Activated B cell treated with CpG ODN at 0.5 μM for 24 hours (primary cell): ENCODE measurements at places on chromosomes 16 and 17. TPM values are rescaled to one million over a fixed set of nuclear protein-coding genes. Genes with fewer than 3 reads are reported as not detected.

Gene CRYM
- 4.2 and 4.5 TPM in 2 replicates for total RNA-seq

Gene SLC2A4
- not detected in 2 replicates for total RNA-seq

Gene RDM1
- not detected in 2 replicates for total RNA-seq

Gene HS3ST3B1
- 3.1 and 3.3 TPM in 2 replicates for total RNA-seq

Gene ACE
- 3.2 and 3.3 TPM in 2 replicates for total RNA-seq

Gene ABCA10
- 1.1 and 1.8 TPM in 2 replicates for total RNA-seq

Gene TMIGD1
- total RNA-seq: not detected in 2 replicates

Gene SMTNL2
- not detected in 2 replicates for total RNA-seq

Gene HOXB8
- not detected in 2 replicates for total RNA-seq

Gene NUDT16L1
- 32.0 and 32.9 TPM in 2 replicates for total RNA-seq

Gene FLYWCH2
- 19.4 and 20.3 TPM in 2 replicates for total RNA-seq

Gene MMP25
- 0.13 and 0.34 TPM in 2 replicates for total RNA-seq

Gene HOXB9
- 0.13 TPM in 1 of 2 replicates, not detected in the other for total RNA-seq

Gene BEAN1
- total RNA-seq: not detected in 2 replicates

Gene EXOC3L1
- not detected in 2 replicates for total RNA-seq

Gene CLEC19A
- not detected in 2 replicates for total RNA-seq

Gene ATXN2L
- 285 and 335 TPM in 2 replicates for total RNA-seq

Gene NLGN2
- total RNA-seq: 0.66 and 1.1 TPM in 2 replicates

Gene PSMD11
- 115 and 117 TPM in 2 replicates for total RNA-seq

Gene ABAT
- total RNA-seq: 12.6 and 13.2 TPM in 2 replicates

Gene RHBDL1
- total RNA-seq: 0.24 TPM in 1 of 2 replicates, not detected in the other

Gene TMEM132E
- not detected in 2 replicates for total RNA-seq

Gene EVPLL
- total RNA-seq: not detected in 2 replicates

Gene CARHSP1
- 21.3 and 27.0 TPM in 2 replicates for total RNA-seq

Gene HBA2
- total RNA-seq: 90.7 and 104 TPM in 2 replicates

Gene RHBDF1
- total RNA-seq: 0.67 and 1.3 TPM in 2 replicates

Gene HSBP1
- 49.8 and 54.0 TPM in 2 replicates for total RNA-seq

Gene CMTM2
- total RNA-seq: not detected in 2 replicates

Gene SHISA9
- 0.02 and 0.07 TPM in 2 replicates for total RNA-seq

Gene CCDC200
- total RNA-seq: 0.73 TPM in 1 of 2 replicates, not detected in the other

Gene KRTAP4-11
- not detected in 2 replicates for total RNA-seq

Gene AHSP
- total RNA-seq: not detected in 2 replicates
